ENCODE measurements at places on chromosomes 6 and 20.
A peak's percentile ranks its signal among the peaks of the same experiment; 100 is the strongest.

GRCh38 chr20:23691675-23692074 lies 2.8 kb upstream of the CST4 start:
- DNase-seq: no peak

DNA sequence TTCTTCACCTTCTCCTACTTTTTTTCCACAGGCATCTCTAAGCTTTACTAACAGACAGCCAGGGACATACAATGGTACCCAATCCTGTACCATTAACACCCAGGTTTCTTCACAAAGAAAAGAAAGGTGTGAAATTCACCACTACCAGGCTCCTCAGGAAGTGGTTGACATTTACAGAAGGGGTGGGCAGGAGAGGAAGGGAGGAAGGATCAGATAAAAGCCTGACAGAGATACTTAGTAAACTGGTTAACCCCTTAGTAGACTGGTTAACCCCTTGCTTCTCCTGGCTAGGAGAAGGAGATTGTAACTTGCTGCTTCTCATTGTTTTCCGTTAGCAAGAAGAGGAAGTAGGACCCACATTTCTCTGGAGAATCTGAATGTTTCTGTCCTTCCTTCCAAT lies 7.2 kb downstream of the SAMD3 start:
- DNase-seq: no peak

DNA sequence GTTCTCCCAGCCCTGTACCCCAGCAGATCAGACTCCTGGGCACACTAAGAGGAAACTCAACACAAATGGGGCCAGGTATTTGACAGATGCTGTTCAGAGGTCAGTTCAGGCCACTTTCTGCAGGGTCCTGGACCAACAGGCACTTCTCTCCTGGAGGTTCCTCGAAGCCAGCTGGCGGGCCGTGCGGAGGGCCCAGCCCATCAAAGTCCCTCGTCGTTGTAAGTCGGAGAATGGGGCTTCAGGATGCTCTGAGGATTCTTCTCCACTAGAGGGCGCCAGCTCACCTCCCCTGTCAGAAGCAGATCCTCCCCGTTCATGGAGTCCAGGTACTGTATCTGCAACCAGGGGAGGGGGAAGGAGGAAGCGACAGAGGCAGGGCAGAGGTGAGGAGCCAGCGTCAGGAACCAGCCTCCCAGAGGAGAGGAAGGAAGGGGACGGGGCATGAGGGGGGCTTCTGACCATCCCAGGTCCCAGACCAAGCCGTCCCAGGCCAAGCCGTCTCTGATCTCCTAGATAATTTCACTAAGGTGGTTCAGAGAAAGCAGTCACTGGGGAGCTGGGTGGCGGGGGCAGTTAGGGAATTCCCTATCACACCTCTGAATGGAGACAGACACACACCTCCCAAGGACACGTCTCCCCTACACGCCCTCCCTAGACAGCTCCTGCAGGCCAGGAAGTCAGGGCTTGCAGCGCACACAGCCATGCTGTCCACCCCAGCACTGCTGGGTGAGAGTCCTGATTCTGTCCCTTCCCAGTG lies 11.7 kb upstream of the FAM83C start:
- DNase-seq: peak; percentile 79

DNA sequence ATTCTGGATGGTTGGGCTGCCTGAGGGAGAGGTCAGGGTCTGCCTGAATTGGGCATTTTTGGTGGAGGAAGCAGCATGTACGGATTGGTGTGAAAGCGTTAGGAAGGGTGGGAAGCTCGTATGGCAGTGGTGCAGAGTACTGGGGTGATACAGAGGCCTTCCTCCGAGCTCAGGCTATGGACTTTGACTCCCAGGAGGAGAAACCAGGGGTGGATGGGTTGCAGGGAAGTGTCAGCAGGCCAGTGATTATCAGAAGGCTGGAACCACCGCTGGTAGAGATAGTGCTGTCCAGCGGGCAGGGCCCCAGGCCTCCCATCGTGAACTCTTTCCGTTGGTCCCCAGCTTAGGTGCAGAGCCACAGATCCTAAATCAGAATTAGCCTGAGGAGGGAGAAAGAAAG lies 5.3 kb downstream of the WFDC5 start:
- no peak for DNase-seq

DNA sequence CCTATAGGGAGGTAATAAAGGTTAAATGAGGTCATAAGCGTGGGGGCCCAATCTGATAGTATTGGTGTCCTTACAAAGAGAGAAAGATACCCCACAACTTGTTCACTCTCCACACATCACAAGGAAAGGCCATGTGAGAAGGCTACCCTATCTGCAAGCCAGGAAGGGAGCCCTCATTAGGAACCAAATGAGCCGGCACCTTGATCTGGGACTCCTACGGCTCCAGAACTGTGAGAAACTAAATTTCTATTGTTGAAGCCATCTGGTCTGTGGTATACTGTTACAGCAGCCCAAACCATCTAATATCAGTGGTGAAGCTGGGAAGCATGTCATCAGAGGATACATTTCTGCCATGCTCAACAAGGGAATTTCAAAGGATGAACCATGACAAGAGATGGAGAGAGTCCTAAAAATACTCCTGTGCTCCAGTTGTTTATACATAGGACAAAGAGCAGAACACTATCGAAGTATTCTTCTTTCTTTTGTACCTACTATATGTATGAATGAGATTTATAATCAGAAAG lies 10.4 kb downstream of the COX7A2 start:
- DNase-seq: no peak

DNA sequence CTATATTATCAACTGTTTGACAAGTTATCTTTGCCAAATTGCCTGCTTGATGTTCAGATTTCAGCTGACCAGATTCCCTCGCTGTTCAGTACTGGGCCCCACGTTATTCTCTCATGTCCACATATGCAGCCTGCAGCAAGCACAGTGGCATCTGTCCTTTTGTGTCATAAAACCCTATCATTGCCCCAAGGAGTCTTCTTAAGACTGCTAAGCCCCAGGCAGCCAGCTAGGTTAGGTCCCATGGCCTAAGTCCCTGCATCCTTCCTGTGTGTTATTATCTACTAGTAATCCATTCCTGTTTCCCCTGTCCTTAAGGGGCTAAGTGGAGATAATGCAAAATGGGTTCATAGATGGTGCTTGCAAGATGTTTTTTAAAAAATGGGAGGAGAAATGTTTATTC lies 7.2 kb downstream of the KDM1B start:
- no peak for DNase-seq

DNA sequence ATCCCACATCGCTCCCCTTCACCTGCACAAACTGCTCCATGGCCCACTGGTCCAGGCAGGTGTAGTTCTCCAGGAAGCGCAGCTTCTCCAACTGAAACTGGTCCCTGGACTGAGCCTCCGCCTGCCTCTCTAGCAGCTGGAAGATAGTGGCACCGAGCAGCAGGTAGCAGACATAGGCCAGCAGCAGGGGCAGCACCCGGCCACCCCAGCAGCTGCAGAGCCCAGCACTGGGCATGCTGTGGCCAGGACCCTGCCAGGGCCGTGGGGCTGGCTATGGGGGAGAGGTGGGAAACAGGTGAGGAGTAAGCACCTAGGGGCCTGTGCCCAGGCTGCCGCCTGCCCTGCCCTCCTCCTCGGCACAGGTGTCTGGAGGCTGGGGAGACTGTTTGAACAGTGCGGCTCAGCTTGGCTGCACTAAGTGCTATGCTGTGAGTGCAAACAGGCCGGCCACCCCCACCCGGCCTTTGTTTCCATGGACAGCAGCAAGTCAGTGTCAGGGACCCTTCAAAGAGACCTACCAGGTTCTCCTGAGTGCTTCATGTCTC lies at the start of gene KCNK16:
Gene KCNK16 (minus strand): TSS at position 397 of the 545 bp plus-strand sequence. CDS start 162 bp downstream, at position 235.
- no peak for DNase-seq

- no peak for DNase-seq
Observed at GRCh38 chr6:52728394-52728793, 34.9 kb downstream of the GSTA2 start.

DNA sequence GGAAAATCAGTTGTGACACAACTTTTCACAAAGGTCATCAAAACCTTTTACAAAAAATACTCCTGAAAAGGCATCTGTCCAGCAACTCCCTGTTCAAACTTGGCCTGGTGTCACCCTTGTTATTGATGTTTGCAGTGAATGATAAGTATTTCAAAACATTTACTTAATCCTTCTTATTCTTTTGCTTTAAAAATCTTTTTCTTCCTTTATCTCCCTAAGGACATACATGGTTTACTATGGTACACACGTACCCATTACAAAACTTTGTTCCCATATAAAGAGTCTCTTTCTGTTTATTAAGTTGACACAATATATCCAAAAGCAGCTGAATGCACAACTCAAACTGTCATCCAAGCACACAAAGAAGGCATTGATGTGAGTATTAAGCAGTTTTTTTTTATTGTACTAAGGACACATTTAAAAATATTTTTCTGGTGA lies 17.5 kb downstream of the GSTA2 start:
- DNase-seq: no peak

GRCh38 chr20:11529047-11529446 lies 388.6 kb upstream of the BTBD3 start:
- DNase-seq: no peak

DNA sequence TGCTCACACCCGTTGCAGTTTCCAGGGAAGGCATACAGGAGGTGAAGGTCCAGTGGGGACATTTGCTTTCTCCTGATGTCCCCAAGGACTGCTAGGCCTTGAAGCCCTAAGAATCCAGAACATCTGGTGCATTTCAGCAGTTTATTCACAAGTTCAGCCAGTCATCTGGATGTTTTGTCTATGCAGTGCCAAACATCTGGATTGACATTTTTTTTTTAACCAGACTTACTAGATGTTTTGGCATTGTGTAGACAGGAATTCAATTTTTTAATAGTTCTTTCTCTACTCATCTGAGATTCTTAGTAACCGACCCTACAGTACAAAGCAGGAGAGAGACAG lies 256.2 kb downstream of the CLIC5 start:
- no peak for DNase-seq
